ENCODE measurements at places on chromosomes 5 and 9. TPM values are rescaled to one million over a fixed set of nuclear protein-coding genes. Genes with fewer than 3 reads are reported as not detected.

The PCDHB15 gene
- 6.0 TPM for total RNA-seq

The TMEM174 gene
- 1.1 TPM for total RNA-seq

The GARIN3 gene
- not detected for total RNA-seq

The IL31RA gene
- 0.44 TPM for total RNA-seq

The HAND1 gene
- total RNA-seq = not detected

The SLC46A2 gene
- total RNA-seq = 0.66 TPM

The CDH9 gene
- total RNA-seq = 2.1 TPM

The PTGR1 gene
- 75.1 TPM for total RNA-seq

The GAS1 gene
- total RNA-seq = 8.2 TPM

The RASGRF2 gene
- 14.7 TPM for total RNA-seq

The RORB gene
- total RNA-seq = 0.41 TPM

The NUTM2G gene
- total RNA-seq = not detected

The PCDHB7 gene
- total RNA-seq = 2.3 TPM

The MELK gene
- 1.1 TPM for total RNA-seq

The CCDC69 gene
- total RNA-seq = 22.8 TPM

The TAS2R1 gene
- not detected for total RNA-seq

The MSX2 gene
- 0.79 TPM for total RNA-seq

The HSPA5 gene
- 358 TPM for total RNA-seq

The TOPORS gene
- 15.6 TPM for total RNA-seq

The GABBR2 gene
- total RNA-seq = 0.06 TPM

The PTGS1 gene
- 9.4 TPM for total RNA-seq

The ZNF454 gene
- total RNA-seq = 4.2 TPM

The PHYHD1 gene
- 59.0 TPM for total RNA-seq

The SPATA24 gene
- total RNA-seq = 6.8 TPM

The SYK gene
- 52.2 TPM for total RNA-seq

The STC2 gene
- total RNA-seq = 2.7 TPM

The CYSRT1 gene
- total RNA-seq = 0.94 TPM

The IFNA13 gene
- total RNA-seq = not detected

The LTC4S gene
- 30.6 TPM for total RNA-seq

The RMRP gene
- 36,256 TPM for total RNA-seq

The SEC61B gene
- total RNA-seq = 118 TPM

The MARVELD2 gene
- 41.2 TPM for total RNA-seq

The PPP2R2B gene
- 4.0 TPM for total RNA-seq

The IFNA8 gene
- not detected for total RNA-seq

The GABRA6 gene
- total RNA-seq = not detected

The C9 gene
- total RNA-seq = 4.5 TPM

The TXNDC8 gene
- not detected for total RNA-seq

The SLC27A6 gene
- not detected for total RNA-seq

The C9orf152 gene
- 1.8 TPM for total RNA-seq

The HRCT1 gene
- total RNA-seq = 51.2 TPM
